ENCODE measurements at places on chromosomes 2 and 18.

DNA sequence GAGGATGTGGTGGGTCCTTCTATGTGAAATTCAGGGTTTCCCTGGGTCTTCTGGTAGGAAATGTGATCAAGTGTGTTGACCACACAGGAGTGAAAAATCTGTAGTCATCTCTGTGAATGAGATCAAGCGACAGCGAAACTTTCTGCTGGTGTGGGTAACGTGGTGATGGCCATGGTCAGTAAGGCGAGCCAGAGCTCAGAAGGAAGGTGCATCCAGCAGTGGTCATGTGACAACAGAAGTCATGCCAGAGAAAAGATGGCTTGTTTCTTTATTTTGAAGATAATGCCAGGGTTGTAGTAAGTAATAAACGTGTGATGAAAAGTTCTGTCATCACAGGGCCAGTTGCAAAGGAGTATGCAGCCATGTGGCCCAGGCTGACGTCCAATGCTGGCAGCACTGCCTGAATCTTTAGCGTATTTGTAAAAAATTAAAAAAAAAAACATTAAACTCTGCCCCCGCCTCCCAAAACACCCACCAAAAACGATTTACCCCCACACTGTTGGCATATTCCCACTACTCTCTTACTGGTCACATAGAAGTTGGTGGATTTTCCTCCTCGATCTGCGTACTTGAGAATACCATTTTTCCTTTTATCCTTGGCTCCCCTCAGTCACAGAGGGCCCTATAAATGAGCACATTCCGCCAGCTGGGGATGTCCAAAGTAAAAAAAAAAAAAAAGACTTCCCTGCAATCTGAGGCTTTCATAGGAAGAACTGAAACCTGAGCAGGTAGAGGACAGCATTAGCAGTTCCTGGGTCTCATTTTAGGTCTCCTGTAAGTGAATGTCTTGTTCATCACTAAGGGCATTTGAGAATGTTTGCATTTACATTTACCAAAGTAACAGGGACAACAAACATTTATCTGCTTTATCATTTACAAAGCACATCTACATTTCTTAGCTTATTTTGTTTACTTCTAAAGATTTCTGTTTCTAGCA, 70.6 kb downstream of the SLC4A3 start:
- DNase-seq: no peak

- no peak for DNase-seq
Observed at GRCh38 chr2:9892236-9892635, 49.0 kb downstream of the TAF1B start.

GRCh38 chr2:22536133-22536532, 848.8 kb upstream of the KLHL29 start:
- DNase-seq: no peak

GRCh38 chr2:3149441-3150217, 228.0 kb downstream of the EIPR1 start:
- no peak for DNase-seq

DNA sequence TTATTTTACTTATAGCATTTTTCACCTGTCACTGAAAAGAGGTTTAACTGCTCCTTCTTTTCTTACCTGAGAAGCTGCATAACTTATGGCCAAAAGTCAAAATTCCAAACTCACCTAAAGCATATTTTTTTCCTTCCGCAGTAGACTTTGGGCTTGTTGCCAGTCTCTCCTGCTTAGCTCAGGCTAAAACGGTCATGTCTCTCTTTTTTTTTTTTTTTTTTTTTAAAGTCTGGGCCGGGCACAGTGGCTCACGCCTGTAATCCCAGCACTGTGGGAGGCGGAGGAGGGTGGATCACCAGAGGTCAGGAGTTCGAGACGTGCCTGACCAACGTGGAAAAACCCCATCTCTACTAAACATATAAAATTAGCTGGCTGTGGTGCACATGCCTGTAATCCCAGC, 113.5 kb downstream of the RTN4 start:
- no peak for DNase-seq

DNA sequence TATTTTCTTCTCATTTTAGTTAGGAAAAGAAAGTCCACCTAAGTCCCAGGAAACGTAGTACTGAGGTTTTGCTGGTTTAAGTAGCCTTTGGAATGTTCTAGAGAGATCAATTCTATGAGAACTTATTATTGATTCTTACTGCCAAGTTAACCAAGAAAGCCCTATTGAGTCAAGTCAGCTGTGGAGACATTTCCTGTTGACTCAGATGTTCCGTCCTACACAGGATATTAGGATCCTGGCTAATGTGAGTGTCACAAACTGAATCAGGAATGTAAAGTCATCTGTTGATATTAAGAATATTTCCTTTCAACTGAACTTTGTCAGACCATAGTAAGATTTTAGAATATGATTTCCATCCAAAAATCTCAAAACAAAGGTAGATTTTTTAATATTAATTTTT, 654.3 kb downstream of the LRRTM4 start:
- no peak for DNase-seq

- no peak for DNase-seq
Observed at GRCh38 chr2:111640480-111640879, 243.5 kb downstream of the ANAPC1 start.

DNA sequence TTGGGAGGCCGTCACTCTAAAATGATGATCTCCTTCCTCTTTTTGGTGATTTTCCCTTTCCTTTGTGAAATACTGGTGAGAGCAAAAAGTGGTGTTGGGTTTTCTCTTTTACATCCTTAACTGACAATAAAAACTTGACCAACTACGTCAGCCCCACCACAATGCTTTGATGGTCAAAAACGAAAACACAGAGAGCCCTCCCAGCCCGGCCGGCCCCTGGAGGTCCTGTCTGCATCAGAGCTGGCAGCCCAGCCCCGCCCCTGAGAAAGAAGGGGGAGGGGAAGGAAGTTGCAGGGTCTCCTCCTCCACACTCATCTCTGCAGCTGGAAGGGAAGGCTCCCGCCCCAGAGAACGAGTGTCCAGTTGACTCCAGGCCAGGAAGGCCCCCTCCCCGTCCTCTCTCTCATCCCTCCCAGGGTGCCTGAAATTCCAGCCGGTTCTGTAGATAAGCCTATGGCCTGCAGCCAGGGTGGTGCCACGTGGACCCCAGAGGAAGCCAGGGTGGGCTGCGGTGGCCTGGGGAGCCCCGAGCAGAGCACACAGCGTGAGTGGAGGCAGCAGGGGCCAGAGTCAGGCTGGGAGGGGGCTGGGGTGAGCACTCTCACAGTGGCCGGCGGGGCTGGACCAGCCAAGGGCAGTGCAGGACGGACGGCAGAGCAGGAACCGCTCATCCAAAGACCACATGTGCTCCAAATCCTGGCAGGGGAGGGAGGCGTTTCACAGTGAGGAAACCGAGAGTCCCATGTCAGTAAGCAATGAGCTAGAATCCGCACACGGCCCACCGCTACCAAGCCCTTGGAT, 19.8 kb downstream of the BIN1 start:
- DNase-seq: no peak

DNA sequence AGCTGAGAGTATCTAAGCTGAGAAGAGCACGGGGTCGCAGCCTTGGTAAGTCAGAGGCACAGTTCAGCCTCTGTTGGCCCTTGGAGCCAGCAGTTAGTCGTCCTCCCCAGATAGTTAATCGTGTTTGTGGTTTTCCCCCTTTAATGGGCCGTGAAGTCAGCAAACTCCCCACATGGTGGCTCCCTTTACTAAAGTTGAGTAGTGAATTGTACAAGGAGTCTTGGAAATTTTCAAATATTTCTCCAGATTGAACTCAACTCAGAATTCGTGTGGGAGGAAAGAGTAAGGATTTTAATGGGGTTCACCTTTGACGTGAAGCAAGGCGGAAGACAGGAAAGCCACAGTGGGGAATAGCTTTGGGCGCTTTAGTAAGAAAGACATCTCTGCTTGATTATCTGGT, 2.4 kb upstream of the ADCYAP1 start:
- no peak for DNase-seq

DNA sequence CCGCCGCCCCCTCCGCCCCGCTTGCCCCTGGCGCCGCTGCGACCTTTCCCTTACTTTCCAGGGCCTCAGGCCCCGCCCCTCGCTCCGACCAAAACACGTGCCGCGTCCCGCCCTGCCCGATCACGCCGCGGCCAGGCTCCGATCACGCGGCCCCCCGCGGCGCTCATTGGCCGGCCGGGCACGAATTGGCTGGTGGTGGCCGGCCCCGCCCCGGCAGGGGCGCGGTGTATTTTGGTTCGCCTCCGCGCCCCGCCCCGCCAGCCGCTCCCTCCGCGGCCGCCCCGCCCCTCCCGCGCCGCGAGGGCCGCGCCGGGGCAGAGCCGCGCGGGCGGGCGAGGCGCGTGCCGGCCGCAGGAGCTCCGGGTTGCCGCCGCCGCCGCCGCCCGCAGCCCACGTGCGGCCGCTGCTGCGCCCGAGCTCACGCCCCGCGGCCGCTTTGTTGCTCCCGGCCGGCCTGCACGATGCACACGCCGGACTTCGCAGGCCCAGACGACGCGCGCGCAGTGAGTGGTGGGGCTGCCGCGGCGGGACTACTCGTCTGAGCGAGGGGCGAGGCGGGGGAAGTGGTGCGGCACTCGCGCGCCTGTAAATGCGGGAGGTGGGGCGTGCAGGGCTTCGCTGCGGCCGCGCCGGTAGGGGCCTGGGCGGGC, at the start of gene KLF11:
KLF11 (plus strand) TSS at position 295 of the 650 bp plus-strand sequence; CDS start at position 462, 167 bp downstream.
- DNase-seq: peak; percentile 73

- no peak for DNase-seq
Observed at GRCh38 chr2:233356546-233357308, 2.4 kb downstream of the DGKD start.

GRCh38 chr2:226813148-226813701, 13.6 kb upstream of the IRS1 start:
- no peak for DNase-seq

- DNase-seq: no peak
Observed at GRCh38 chr2:102356381-102356712, 751 bp downstream of the IL18R1 start.

- DNase-seq: no peak
Observed at GRCh38 chr2:55926246-55926645, 2.7 kb upstream of the EFEMP1 start.

DNA sequence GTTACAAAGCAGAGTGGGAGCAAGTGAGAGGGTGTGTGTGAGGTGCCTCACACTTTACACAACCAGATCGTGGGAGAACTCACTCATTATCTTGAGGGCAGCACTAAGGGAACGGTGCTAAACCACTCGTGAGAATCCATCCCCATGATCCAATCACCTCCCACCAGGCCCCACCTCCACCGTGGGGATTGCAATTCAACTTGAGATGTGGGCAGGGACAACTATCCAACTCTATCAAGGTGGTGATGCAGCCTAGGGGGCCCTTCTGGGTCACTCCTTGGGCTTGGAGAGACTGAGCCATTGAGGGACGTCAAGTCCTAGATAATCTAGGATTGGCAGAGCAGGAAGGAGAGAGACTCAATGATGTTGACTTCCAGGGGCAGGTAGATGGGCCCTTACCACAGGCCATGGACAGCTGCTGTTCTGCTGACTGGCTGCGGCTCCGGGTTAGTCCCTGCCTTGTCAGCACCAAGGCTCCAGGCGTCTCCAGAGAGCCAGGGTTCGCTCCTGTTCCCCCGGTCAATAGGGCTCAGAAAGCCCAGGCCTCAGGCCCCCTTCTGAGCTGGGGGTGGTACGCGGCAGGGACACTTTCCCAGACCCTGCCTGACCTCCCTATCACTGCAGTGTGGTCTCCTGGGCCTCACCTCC, 193.2 kb upstream of the HS6ST1 start:
- no peak for DNase-seq

DNA sequence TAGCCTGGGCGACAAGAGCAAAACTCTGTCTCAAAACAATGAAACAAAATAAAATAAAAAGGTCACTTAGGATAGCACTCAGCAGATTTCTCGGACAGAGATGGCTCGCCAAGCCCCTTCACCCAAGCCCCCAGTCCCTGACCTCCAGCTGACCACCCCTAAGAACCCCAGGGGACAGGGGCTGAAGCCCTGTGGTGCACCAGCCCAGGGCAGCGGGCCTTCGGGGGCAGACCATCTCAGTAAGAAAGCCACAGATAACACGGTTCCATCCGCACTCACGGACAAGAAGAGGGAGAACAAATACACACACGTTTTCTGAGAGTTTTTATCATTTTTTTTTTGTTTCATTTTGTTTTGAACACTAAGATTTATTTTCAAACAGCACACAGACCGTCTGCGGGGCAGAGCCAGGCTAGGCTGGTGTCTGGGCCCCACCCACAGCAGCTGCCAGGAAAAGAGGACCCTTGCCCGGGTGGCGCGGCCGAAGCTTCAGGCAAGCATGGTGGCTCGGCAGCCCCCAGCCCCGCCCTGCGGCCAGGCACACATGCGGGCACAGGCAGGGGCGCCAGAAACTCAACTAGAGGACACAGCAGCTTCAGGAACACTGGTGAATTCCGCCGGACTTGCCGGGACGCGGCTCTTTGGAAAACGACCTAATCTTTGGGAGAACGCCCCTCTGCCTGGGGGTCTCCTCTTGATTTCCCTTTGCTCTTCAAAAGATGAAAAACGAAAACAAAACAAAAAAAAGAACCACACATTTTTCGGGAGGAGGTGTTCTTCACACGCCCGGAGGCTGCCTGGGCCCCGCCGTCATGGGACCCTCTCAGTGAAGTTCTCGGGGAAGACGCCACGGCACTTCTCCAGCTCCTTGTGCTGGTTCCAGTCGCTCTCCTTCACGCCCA, 59.0 kb downstream of the BIN1 start:
- no peak for DNase-seq

DNA sequence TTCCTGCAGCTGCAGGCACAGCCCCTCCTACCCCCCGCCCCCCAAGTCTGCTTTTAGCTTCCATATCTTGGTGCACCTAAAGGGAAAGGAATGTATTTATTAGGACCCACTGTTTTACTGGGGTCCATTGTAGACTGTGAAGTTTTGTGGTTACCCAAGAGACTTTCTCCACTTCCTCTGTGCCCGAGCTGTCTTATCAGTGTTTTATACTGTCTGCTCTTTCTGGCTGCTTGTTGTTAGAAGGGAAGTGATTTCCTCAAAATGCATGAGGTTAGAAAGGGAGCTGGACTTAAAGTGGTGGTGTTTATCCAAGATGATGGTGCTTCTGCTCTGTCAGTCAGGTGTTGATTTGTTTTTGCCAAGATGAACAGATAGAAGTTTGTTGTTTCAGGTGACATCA, 85.0 kb downstream of the PTH2R start:
- DNase-seq: no peak

GRCh38 chr2:98458667-98459380, 14.2 kb downstream of the INPP4A start:
- DNase-seq: no peak

- DNase-seq: peak; percentile 88
Observed at GRCh38 chr2:16069933-16070647, 129.7 kb downstream of the MYCN start.

DNA sequence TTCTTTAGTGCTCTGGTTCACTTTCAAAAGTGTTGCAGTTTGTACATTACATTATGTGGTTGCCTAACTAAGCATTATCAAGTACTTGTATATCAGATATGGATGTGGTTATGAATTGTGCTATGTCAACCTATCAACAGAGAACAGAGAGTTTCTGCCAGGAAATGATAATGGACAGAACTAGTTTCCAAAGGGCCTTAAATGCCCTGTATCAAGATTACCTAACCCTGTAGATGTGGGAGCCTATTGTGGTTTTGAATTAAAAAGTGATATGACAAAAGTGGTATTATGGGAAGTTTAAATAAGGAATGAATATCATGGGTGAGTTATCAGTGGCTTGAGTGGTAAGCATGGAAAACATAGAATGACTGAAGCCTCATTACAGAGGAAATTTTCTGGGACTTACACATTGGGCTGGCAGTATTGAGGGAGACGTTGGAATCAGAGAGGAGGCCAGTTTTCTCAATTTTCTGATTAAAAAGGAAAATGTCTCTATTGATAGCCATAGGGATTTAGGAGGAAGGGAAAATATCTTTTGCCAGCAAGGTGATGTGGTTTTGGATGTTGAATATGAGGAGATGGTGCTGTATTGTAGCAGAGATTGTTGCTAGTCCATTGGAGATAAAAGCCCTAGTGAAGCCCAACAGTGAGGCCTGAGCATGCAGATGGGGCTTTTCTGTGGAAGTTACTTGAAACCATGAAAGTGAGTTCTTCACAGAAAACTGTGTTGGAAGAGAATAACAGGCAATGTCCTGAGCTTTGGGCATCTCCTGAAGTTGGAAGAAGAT, 140.7 kb downstream of the TTC27 start:
- DNase-seq: no peak
